ENCODE measurements at places on chromosomes 13 and 19.

GRCh38 chr19:46783670-46784069, 4.7 kb downstream of the SLC1A5 start:
- peak; percentile 63 for DNase-seq

DNA sequence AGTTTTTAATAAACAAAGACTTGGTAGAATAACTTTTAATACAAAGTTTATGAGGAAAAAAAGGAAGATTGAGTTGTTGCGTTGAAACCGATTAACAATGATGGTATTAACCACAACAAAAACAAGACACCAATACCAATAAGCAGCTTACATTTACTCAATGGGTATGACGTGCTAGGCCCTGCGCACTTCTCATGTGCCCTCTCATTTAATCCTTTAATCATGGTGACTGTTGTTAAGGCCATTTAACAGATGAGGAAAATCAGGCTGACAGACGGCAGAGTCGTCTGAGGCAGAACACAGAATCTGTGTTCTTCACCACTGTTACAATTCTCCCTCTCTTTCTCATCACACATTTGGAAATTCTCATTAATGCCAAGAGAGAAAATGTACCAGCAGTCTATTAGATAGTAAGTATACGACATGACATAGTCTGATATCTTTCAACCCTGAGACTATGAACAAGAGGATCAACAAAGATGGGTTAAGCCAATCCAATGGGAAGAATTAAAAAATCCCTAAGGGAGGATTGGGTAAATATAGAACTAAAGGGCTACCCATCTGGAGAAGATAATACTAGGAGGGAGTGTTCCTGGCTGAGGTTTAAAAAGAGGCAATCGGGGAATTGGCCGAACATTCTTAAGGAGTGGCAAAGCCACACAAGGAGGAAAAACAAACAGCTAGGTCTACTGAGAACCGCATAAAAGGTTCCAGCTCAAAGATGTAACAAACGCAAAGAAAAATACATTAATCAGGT, 54.0 kb downstream of the DOCK9 start:
- DNase-seq: no peak

GRCh38 chr13:94712812-94713560, 641 bp upstream of the SOX21 start:
- DNase-seq: peak; percentile 75

DNA sequence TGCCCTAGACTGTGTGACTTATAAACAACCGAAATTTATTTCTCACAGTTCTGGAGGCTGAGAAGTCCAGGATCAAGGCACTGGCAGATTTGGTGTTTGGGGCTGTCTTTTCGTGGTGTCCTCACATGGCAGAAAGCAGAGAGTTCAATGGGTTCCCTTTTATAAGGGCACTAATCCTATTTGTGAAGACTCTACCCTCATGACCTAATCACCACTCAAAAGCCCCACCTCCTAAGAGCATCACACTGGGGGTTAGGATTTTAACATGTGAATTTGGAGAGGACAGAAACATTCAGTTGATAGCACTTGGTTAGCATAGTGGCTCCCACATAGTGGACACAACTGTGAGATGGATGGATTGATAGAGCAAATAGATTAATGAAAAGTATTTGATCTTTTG, 21.5 kb upstream of the GPR18 start:
- no peak for DNase-seq

- DNase-seq: no peak
Observed at GRCh38 chr13:110329258-110329657, 22.2 kb downstream of the COL4A2 start.

GRCh38 chr19:40277356-40278059, 7.6 kb downstream of the AKT2 start:
- DNase-seq: no peak

DNA sequence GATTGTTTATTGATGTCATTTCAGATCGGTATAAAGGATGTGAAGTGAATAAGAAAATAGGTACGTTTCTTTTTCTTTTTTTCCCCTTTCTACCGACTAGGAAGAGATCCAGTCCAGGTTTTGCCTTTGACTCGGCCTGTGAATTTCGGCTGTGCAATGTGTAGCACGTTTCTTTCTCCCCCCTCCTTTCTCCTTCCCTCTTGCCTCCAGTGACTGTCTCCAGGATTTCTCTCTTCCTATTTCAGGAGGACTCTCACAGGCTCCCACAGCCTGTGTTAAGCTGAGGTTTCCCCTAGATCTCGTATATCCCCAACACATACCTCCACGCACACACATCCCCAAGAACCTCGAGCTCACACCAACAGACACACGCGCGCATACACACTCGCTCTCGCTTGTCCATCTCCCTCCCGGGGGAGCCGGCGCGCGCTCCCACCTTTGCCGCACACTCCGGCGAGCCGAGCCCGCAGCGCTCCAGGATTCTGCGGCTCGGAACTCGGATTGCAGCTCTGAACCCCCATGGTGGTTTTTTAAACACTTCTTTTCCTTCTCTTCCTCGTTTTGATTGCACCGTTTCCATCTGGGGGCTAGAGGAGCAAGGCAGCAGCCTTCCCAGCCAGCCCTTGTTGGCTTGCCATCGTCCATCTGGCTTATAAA, at the start of gene GPC6:
Gene GPC6, plus strand, starts transcription at position 185 of the 657 bp plus-strand sequence.
- DNase-seq: peak; percentile 96

DNA sequence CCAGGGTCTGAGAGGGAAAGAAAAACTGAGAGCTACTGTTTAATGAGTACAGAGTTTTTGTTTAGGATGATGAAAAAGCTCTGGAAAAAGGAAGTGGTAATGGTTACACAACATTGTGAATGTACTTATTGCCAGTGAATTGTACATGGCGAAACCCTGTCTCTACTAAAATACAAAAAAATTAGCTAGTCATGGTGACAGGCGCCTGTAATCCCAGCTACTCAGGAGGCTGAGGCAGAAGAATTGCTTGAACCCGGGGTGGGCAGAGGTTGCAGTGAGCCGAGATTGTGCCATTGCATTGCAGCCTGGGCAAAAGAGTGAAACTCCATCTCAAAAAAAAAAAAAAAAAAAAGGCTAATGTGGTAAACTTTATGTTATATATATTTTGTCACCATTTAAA, 96.3 kb downstream of the VWA8 start:
- no peak for DNase-seq

DNA sequence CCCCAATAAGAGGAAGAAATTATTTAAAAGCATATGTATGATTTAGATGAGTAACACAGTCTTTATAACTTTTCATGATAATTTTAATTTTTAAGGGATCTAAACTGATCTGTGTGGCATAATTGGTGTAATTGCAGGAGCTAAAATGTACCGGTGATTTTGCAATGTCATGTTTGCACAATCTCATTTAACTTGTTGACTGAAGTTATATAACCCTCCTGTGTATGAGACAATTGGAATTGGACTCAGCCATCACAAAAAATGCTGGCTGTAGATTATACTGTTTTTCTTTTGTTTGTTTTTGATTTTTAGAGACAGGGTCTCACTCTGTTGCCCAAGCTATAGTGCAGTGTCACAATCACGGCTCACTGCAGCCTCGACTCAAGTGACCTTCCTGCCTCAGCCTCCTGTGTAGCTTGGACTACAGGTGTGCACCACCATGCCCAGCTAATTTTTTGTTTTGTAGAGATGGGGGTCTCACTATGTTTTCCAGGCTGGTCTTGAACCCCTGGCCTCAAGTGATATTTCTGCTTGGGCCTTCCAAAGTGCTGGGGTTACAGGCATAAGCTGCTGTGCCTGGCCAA, 26.1 kb downstream of the FGF9 start:
- no peak for DNase-seq

DNA sequence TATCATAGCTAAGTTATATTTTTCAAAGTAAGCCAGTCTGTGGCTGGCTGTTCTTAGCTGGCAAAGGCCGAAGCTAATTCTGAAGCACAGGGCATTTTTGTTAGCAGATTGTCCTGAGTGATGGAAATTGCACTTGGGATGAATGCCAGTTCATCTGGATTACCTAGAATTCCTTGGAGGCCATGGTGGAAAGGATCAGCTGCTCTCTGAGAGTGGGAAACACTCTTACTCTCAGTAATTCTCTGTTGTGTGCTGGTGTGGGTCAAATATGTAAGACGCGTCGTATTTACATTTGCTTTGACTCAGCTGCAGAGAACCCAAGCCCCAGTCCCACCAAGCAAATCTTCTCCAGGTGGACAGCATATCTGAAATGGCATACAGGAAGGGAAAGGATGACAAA, 60.7 kb upstream of the C1QTNF9B start:
- DNase-seq: no peak

- DNase-seq: peak; percentile 27
Observed at GRCh38 chr13:108176685-108177274, 38.6 kb downstream of the LIG4 start.

DNA sequence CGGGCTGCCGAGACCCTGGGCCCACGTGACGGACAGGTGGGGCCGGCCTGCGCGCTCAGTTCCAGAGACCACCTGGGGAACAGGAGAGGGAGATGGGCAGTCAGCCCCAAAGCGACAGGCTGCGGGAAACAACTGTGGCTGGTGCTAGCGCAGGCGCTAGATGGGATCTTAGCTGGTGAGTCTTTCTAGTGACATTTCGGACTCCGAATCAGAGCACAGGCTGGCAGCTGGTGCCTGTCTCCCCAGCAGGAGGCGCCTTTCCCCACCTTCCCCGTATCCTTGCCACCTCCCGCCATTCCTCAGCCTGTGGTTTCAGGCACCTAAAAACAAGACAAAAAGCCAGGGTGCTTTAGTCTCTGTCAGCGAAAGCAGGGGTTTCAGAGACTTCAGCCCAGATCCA, 19.4 kb upstream of the RANBP3 start:
- no peak for DNase-seq

- no peak for DNase-seq
Observed at GRCh38 chr13:99967869-99968520, 3.6 kb downstream of the ZIC5 start.

- peak; percentile 23 for DNase-seq
Observed at GRCh38 chr19:39942366-39942730, 7.9 kb upstream of the FCGBP start.

GRCh38 chr13:97124915-97125809, 97.0 kb upstream of the MBNL2 start:
- DNase-seq: peak; percentile 86

DNA sequence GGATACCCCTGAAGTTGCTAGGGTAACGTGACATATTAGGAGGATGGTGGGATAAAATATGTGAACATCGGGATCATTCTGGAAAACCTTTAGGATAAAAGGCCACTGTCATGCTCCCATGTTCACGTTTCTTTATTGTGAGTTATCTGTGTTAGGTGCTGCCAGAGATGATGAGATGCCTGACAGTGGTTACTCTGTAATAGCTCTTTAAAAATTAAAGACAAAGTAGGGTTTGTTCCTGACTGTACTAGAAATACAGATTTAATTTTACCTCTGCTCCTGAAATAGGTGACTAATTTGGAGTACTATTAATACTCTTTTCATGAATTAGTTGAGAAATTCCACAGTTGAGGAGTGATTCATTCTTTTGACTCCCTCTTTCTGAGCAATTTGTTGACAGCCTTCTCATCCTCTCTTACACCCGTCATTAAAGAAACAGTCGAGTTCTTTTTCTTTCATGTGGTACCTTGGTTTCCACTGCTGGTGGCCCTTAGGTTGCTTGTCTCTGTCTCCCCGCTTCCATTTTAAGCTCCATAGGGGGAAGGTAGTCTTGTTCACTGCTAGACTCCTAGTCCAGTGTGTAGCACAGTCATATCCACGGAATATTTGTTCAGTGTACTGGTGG, 28.4 kb downstream of the SAE1 start:
- no peak for DNase-seq

DNA sequence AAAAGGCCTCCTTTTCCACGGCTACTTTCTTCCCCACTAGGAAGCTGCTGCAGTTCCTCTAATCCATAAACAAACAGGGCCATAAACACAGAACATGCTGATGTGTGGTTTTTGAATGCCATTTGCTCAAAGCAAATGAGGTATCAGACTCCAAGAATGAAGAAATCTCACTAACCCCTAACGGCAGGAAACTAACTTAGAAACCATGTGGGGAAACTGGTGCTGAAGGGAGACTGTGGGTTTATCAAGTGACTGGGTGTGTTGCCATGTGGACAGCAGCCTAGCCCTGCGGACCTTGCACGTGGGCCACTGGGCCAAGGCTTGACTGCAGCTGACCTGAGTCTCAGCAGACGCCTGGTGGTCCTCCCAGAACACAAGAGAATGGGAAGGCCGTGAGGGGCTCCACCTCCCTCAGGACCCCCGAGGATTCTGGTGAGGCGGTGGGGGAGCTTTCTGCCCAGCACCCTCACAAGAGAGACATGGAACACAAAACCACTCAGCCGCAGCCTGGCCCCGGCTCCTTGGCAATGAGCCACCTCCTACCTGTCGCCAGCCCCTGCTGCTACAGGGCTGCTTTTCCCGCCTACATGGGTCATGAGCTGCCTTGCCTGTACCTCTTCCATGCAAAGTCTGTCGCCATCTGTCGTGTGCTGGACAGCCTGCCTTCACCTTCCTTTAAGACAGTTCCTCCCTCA, 10.6 kb downstream of the SLC15A1 start:
- no peak for DNase-seq

GRCh38 chr19:639253-640160, at the start of gene FGF22:
Gene FGF22 (plus strand): TSS chr19:639879. CDS start chr19:639926, 47 bp downstream.
- DNase-seq: peak; percentile 89

DNA sequence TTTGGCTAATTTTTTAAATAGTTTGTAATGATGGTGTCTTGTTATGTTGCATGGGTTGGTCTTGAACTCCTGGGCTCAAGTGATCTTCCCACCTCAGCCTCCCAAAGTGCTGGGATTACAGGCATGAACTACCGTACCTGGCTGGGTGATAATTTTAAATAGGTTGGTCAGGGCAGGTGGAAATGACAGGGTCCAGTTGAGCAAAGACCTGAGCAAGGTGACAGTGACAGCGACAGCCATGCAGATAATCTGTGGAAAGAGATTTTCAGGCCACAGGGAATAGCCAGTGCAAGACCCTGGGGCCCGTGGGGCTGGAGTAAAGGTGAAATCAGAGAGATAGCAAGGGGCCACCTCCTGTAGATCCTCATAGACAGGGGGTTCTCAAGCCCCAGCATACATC, 3.5 kb downstream of the SPACA6 start:
- no peak for DNase-seq

GRCh38 chr19:29278716-29279115, 65.8 kb upstream of the UQCRFS1 start:
- no peak for DNase-seq

DNA sequence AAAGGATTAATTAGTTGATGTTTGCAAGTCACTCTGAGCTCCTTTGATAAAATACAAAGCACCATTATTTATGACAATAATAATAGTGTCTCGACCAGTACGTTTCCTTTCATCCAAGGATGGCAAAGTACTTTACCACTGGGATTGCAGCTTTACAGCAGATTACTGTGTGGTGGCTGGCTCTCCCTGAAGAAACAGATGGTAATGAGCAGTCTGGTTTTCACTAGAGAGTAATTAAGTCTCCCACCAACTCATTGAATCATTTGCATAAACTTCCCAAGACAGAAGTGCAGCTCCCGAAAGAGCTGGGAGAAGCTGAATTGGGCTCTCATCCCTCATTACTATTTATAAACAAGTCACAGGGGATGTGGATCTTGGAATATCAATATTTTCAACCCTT, 48.7 kb downstream of the KLF5 start:
- DNase-seq: no peak

All from kidney (tissue), 22 donors.